ENCODE measurements at places on chromosomes 5 and 9. TPM values are rescaled to one million over a fixed set of nuclear protein-coding genes. Genes with fewer than 3 reads are reported as not detected.
A peak's percentile ranks its signal among the peaks of the same experiment; 100 is the strongest.

- no peak for DNase-seq
Measured at GRCh38 chr9:105329719-105330062, 85.2 kb downstream of the SLC44A1 start.

- DNase-seq = no peak
Measured at GRCh38 chr5:151180291-151180690, 22.7 kb upstream of the ANXA6 start.

DNA sequence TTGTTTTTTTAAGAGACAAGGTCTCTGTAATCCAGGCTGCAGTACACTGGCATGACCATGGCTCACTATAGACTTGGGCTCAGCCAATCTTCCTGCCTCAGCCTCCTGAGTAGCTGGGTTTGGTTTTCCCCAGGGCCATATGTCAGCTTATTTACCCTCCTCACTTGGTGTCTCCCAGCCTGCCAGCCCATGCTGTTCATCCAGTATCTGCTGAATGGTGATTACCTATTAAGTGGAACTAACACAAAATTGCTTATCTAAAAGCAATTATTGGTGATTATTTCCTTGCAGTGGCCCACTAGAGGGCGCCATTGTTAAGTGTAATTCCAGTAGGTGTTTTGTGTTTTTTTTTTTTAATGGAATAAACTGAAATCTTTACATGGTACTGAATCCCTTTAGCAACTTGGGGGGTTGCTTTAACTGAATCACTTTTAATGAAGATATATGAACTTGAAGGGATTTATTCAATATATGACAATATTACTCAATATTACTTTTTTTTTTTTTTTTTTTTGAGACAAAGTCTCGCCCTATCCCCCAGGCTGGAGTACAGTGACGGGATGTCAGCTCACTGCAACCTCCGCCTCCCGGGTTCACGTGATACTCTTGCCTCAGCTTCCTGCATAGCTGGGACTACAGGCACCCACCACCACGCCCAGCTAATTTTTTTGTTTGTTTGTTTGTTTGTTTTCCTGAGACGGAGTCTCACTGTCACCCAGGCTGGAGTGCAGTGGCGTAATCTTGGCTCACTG is 13.8 kb downstream of the EXOSC2 start:
- DNase-seq = no peak

The ADAMTS2 gene
- total RNA-seq = 7.7 TPM

GRCh38 chr9:134407121-134407779 is 81.0 kb downstream of the RXRA start:
- DNase-seq = peak; percentile 84

The GABRA6 gene
- not detected for total RNA-seq

GRCh38 chr5:136276946-136277345 is 84.0 kb upstream of the SMIM32 start:
- DNase-seq = no peak

All from type B pancreatic cell (in vitro differentiated cells).